SHP77 treated with DMSO at 0.1 percent for 48 hours (cell line): ENCODE measurements at places on chromosomes 3 and 15.

DNA sequence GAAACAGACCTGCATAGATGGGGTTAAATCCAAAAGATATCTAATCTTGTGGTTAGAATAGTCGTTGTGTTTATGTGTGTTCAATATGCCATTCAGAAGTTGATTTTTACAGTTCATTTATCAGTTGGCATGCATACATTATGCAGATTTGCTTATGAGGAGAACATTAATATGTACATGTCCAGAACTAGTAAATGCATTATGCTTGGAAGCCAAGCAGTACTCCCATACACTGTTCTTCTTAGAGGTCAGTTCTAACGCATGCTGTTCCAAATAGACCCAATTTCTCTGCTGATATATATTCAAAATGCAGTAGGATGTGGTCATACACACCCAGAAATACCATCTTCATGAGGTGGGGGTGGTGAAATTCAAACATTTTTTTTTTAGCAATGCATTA, 956 bp downstream of the FGF12 start:
- no peak for DNase-seq

- DNase-seq, result no peak
Measured at GRCh38 chr3:23999012-23999641, 54.0 kb downstream of the NR1D2 start.

GRCh38 chr15:61196156-61196555, 32.9 kb downstream of the RORA start:
- DNase-seq, result no peak

- no peak for DNase-seq
Measured at GRCh38 chr15:52093539-52094510, 18.8 kb downstream of the BCL2L10 start.

DNA sequence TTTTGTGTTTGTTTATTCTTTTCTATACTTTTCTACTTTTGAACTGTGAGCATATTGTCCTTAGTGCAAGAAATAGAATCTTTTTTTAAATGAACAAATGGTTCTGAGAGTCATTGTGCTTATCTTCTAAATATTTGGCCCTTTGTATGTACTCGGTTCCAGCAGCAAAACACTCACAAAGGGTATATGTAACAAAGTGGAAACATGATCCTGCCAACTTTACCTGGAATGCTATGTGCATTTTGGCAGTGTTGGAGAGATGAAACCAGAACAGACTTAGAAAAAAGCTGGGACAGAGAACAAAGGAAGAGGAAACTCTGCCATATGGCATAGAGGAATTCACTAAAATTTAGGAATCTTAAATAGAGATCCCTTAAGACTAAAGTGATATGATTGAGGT, 150.1 kb downstream of the FGF12 start:
- DNase-seq, result no peak

GRCh38 chr3:6571448-6571847, 289.5 kb upstream of the GRM7 start:
- no peak for DNase-seq

- DNase-seq, result no peak
Measured at GRCh38 chr15:59244337-59244736, 37.7 kb downstream of the LDHAL6B start.

- DNase-seq, result no peak
Measured at GRCh38 chr3:153621953-153622352, 459.9 kb downstream of the RAP2B start.

DNA sequence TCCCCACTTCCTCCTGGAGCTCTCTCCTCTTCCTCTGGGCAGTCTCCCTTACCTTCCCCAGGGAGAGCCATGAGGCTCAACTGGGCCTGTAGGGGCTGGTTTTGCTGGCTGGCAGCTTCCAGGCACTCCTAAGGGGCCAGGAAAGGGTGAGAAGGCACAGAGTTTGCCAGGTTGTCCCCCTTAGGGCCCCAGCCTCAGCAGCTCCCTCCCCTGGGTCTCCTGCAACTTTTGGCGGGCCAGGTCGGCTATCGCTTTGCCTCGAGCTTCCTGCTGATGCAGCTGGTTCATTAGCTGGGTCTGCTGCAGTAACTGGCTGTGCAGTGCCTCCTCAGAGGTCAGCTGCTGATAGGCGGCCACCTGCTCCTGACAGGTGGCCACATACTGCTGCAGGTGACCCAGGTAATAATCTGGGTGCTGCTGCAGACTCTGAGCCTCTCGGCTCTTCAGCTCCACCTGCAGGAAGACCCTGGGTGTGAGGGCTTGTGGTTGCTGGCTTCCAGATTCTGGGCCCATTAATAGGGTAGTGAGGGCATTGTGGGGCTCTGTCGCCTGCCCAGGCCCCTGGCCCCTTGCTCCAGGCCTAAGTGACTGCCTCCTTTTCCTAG, 29.7 kb upstream of the OR4F6 start:
- peak; percentile 1 for DNase-seq

DNA sequence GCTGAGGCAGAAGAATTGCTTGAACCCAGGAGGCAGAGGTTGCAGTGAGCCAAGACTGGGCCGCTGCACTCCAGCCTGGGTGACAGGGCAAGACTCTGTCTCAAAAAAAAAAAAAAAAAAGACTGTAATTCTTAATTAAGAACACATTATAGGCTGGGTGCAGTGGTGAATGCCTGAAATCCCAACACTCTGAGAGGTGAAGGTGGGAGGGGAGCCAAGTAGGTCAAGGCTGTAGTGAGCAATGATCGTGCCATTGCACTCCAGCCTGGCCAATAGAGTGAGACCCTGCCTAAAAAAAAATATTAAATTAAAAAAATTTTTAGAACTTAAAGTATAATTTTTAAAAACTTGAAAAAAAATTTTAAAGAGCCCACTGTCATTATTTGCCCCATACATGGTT, 13.4 kb upstream of the ARPIN start:
- DNase-seq, result no peak

- no peak for DNase-seq
Measured at GRCh38 chr3:154684021-154684420, 254.0 kb upstream of the GPR149 start.

- DNase-seq, result no peak
Measured at GRCh38 chr15:90062023-90062442, 40.2 kb downstream of the IDH2 start.

GRCh38 chr3:188257384-188258026, 103.5 kb downstream of the LPP start:
- DNase-seq, result no peak

GRCh38 chr3:72629191-72629631, 219.0 kb downstream of the SHQ1 start:
- DNase-seq, result no peak

- no peak for DNase-seq
Measured at GRCh38 chr3:197518881-197519421, 36.8 kb downstream of the BDH1 start.

GRCh38 chr3:157502916-157503595, at the start of gene VEPH1:
TSS of gene VEPH1 (minus strand) at chr3:157503416. CDS start at chr3:157495349, 8,067 bp downstream.
- no peak for DNase-seq

DNA sequence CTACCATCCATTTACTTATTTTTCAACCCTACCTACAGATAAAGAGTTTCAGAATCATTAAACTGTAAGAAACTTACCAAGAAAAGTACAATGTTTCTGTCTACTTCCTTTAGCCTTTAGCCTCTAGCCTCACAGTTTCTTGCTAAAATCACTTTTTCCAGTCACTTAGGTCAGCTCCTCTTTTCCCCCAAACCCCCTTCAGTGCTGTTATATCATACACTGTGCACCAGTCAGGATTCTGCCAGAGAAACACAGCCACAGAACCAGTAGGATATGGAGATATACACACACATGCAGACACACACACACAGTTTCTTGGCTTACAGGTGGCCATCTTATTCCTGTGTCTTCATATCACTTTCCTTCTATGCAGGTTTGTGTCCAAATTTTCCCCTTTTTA, 139.9 kb upstream of the LIPC start:
- no peak for DNase-seq

- DNase-seq, result no peak
Measured at GRCh38 chr3:161403251-161403650, 31.9 kb upstream of the SPTSSB start.

GRCh38 chr3:188455748-188456147, 301.8 kb downstream of the LPP start:
- no peak for DNase-seq
